Activated CD4-positive, alpha-beta T cell treated with anti-CD3 and anti-CD28 coated beads, Interleukin-2, Interleukin-6, amounts not matched to agents 100 ng/mL and 50 ng/mL, durations not matched to agents 16 hours and 8 hours (primary cell): ENCODE measurements at places on chromosomes 5 and 9.
A peak's percentile ranks its signal among the peaks of the same experiment; 100 is the strongest.

- DNase-seq = no peak
These were observed 219.3 kb downstream of the TSSK1B start for GRCh38 chr5:113215401-113216060.

- no peak for DNase-seq
These were observed 59.6 kb downstream of the GCNT4 start for GRCh38 chr5:74992791-74993190.

- DNase-seq = no peak
These were observed 585.1 kb downstream of the IRX1 start for GRCh38 chr5:4180703-4181102.

- peak; percentile 86 for DNase-seq
These were observed 2.5 kb downstream of the KDM3B start for GRCh38 chr5:138354926-138355378.

DNA sequence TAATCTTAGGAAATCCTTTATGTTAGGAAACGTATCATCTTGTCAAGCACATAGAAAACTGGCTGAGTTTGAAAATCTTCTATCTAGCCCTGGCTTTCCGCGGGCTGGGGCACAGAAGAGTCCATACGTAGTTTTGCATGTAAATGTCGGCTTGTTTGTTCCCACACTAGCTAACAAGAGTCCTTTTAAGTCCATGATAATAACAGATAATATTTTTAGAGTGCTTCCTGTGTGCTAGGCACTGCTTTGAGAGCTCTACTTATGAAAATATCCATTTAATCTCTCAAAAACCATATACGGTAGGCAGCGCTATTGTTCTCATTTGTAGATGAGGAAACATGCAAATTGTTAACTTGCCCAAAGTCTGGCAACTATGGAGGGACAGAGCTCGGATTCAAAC lies 40.5 kb downstream of the FYB1 start:
- no peak for DNase-seq

DNA sequence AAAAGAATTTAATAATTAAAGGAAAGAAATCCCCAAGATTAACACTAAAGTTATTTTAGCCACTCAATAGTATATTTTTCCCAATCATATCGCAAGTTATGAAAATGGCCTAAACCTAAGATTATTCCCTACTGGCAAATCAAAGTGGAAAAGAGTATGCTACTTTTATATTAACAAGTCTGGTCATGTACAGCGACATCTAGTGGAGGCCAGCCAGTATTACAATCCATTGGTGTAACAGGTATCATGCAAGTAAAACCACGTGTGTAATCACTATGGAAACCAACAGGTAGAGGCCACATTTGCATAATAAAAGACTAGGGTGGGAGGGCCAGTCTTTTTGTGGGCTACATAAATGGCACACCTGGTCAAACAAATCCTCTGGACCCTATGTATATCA lies 976.4 kb upstream of the CDH9 start:
- DNase-seq = peak; percentile 24

DNA sequence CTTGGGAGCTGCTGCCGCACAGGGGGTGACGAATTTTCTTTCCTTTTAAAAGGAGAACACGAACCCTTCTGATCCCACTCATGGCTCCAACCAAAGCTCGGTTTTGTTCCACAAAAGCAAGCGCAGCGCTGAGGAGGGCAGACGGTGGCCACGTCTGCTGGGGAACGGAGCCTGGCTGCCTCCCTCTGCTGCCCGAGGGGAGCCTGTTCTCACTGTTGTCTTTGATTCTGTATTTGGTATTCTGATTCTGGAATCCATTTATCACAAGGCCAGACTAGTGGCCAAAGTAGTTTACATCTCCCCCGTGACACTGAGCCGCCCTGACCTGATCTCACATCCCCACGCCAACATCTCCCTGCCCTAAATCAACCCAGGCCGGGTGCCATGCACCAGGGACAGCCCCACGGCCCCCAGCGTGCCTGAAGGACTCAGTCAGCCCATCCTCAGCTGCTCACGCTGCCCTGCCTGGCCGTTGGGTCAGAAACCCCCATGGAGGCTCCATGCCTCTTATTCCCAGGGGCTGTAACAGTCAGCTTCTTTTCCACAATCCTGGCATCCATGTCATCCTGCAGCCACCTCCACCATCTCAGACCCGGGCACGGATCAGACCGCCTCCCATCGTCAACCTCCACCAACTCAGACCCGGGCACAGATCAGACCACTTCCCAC lies 6.7 kb upstream of the NSMF start:
- DNase-seq = no peak

GRCh38 chr5:32193591-32193990 lies 19.5 kb upstream of the GOLPH3 start:
- DNase-seq = no peak

DNA sequence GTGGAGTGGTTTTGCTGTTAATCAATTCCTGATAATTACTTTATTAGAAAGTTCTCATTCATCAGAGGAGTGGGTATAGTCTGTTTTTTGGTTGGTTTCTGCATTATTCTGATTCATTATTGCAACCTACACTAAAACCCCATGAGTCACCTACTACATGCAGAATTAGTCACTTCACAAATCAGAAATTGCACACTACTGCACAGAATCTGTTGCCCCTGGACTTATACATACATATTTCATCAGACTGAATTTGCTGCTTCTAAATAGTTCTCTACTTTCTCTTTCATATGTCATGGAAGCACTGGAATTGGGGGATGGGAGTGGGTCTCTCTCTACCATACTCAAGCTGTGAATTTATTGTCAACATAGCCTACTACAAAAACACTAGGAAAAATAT lies 585.1 kb downstream of the DNAH5 start:
- DNase-seq = no peak

DNA sequence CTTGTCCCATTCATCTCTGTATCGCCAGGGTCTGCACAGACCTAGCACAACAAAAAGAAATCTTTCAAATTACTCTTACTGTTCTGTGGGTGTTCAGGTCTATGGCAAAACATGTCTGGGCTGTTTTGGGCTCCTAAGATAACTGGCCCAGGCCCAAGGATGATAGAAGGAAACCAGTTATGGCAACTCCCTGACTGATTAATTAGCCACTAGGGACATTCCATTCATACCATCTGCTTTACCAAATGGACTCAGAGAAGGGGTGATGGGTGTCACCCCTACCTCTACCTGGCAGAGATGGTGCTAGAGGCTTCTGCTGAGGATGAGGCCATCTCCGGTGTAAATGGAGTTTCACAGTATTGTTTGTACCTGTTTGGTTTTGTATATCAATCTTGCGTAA lies 1.9 kb downstream of the SLC31A2 start:
- DNase-seq = no peak

GRCh38 chr5:10583663-10584572 lies 20.0 kb downstream of the ANKRD33B start:
- peak; percentile 52 for DNase-seq

DNA sequence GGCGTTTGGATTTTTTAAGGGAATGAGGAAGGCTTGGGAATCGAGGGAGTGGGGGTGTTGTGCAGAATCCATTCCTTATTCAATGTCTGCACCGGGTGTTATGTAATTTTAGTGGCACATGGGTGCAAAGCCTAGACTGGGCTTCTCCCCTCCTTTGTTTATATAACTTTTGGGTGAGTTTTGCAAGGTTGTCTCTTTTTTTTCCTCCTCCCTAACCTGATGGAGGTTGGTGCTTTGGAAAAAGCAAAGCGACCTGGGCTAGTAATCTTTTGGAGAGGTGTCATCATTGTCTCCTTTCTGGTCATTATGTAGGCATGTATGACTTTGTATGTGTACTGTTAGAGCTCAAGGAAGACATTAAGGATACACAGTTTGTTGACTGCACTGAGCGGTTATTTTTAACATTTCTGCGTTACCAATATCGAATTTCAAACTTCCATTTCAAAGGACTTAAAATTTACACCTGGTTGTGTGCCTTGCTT lies 3.1 kb downstream of the SMARCA2 start:
- no peak for DNase-seq

- DNase-seq = no peak
These were observed 459.6 kb downstream of the PRELID2 start for GRCh38 chr5:145375521-145375920.

GRCh38 chr9:88933607-88934379 lies 57.5 kb upstream of the S1PR3 start:
- no peak for DNase-seq

- DNase-seq = no peak
These were observed 159.2 kb downstream of the ARRDC3 start for GRCh38 chr5:91223886-91224285.

DNA sequence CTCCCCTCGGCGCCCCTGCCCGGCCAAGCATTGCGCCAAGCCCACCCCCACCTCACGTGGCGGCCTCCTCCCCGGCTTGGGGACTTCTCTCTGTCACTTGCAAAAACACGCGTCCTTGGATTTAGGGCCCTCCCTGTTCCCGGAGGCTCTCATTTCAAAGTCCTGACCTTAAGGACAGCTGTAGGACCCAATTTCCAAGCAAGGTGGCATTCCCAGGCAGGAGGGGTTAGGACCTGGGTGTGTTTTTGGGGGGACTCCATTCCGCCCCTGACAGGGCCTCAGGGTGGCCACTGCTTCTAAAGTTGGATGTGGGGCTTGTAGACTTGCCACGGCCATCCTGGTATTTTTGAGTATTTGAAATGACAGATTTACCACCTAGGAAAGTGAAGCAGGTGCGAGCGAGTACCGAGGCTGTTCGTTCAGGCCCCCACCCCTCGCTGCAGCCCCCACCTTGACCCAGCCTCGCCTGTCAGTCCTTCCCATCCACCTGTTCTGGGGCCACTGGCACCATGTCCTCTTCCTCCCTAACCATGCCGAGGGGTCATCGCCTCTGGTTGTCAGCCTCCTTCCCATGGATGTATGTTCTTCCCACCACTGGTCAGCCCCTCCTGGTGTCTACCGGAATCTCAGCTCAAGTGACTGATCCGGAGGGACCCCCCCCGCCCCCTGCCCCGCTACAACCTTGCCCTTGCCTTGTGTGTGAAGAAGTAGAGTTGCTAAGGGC lies 52.4 kb downstream of the MRPL36 start:
- no peak for DNase-seq

GRCh38 chr9:90240541-90240940 lies 402.1 kb downstream of the DIRAS2 start:
- DNase-seq = no peak

DNA sequence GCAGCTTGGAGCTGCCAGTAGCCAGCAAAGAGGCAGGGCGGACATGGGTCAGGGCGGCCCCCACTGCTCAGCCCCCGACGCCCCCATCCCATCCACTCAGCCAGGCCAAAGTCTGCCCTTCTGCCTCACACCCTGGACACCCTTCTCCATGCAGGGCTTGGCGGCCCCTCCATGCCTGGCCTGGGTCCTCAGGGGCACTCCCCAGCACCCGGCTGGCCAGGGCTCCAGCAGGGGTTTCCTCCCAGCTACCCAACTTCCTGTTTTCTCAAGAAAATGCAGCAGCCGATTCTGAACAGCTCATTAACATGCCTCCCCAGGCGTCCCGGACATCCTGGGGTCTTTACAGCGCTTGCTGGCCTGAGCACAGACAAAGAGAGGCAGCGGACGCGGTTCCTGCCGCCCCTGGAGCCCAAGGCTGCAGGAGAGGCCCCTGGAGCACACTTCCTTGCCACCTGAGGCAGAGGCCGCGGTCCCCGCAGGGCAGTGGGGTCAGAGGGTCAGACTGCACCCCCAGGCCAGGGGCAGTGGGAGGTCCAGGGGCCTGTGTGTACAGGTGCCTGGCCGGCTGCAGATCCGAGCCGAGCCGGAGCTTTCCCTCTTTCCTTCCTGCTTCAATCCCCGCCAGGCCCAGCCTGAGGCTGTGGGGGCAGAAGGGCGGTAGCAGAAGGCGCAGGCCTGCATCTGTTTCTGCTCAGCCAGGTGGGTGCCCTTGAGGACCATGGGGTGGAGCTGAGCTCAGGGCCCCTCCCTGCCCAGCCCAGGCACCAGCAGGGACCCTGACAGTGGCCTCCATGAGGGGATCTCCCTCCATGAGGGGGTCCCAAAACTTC lies 18.7 kb upstream of the NRARP start:
- no peak for DNase-seq

GRCh38 chr5:171420431-171421241 lies 1.2 kb downstream of the FGF18 start:
- no peak for DNase-seq

DNA sequence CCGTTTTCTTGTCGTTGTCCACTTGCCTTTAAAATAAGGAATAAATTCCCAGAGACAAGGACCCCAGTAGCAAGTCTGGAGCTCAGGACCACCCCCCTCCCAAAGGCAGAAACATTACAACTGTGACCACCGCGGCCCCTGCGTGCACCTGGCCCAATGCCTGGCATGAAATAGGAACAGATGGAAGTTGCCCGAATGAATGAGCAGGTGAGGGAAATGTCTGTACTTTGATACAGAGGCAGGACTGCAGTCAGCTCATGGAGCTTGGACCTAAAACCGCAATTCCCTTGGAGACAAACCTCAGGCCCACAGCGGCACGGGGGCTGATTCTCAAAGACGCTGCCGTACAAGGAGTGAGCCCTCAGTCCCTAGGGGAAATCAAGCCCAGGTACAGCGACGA lies 55.3 kb upstream of the SARDH start:
- no peak for DNase-seq

DNA sequence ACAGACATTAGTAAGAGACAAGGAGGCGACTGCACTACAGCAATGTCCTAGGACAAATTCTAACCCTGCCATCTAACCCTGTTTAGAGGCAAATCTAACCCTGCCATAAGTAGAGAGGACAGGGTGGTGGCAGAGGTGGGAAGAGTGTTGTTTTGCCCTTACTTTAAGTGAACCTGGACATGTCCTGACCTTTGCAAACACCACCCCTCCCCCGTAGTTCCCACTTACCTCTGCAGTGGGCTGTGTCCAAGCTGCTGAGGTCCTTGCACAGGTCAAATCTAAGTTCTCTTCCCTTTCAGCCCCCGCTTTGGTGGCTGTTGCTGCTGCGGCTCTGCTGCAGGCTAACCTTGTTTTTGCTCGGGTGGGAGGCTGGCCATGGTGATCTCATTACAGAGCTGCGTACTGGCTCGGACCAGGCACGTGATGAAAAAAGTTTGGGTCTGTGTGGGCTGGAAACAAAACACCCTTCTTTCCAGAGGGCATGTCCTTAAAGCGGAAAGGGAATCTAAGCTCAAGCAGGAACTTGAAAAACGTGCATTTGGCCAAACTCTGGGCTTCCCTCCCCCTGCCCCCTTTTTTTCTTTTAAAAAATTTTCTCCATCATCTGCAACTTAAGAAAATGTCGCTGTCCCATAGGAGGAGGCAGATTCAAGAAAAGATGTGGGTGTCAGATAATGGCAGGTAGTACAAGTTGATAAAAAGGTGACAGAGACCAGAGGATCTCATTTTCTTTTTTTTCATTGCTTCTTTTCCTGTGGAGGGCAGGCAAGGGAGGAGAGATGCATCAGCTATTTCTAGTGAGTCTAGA lies at the start of gene FAXDC2:
Gene FAXDC2, minus strand, starts transcription at position 349 of the 808 bp plus-strand sequence. CDS start 12,425 bp downstream, outside the sequence.
- no peak for DNase-seq

DNA sequence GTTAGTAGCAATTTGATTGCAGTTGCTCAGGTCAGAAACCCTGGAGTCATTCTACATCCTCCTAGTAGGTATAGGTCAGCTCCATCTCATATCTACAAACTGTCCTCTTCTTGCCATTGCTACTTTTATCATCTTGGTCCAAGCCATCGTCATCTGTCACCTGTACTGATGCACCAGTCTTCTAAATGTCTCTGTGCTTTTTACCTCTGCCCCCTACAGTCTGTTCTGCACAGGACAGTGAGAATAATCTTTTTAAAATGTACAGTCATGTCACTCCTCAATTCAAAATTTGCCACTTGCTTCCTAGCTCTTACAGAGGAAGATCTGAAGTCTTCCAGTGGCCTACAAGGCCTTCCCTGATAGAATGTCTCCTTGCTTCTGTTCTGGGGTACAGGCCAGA lies 6.8 kb downstream of the NNT start:
- DNase-seq = peak; percentile 19
